Metanephros (tissue), 2 donors: ENCODE measurements at places on chromosomes 12 and 14. TPM values are rescaled to one million over a fixed set of nuclear protein-coding genes. Genes with fewer than 3 reads are reported as not detected.

NINJ2 gene
- 3.6 TPM for total RNA-seq

KRT75 gene
- not detected for total RNA-seq

LHX5 gene
- not detected for total RNA-seq

TMTC2 gene
- 57.5 TPM for total RNA-seq

FGF6 gene
- 1.3 TPM for total RNA-seq

OVCH1 gene
- 0.41 TPM for total RNA-seq

FZD10 gene
- total RNA-seq: 4.8 TPM

OLR1 gene
- total RNA-seq: 3.0 TPM

NKX2-1 gene
- not detected for total RNA-seq

EMP1 gene
- 66.7 TPM for total RNA-seq

ALKBH1 gene
- total RNA-seq: 9.1 TPM

RPL6 gene
- 898 TPM for total RNA-seq

CCDC175 gene
- 1.5 TPM for total RNA-seq

MYRFL gene
- 1.9 TPM for total RNA-seq

RASSF8 gene
- total RNA-seq: 46.0 TPM

TSPAN11 gene
- total RNA-seq: 6.2 TPM

TAS2R13 gene
- total RNA-seq: 5.3 TPM

IL23A gene
- not detected for total RNA-seq

KRT80 gene
- 0.70 TPM for total RNA-seq

SALL2 gene
- 19.8 TPM for total RNA-seq

PTGDR gene
- total RNA-seq: 1.5 TPM

TTC6 gene
- total RNA-seq: 0.88 TPM

CCDC38 gene
- not detected for total RNA-seq

GALNT8 gene
- total RNA-seq: 3.4 TPM

IL22 gene
- not detected for total RNA-seq

ABCB9 gene
- 10.9 TPM for total RNA-seq

NFE2 gene
- total RNA-seq: 6.6 TPM

TRMT61A gene
- total RNA-seq: 12.1 TPM

LMO3 gene
- total RNA-seq: 5.5 TPM

GPR84 gene
- total RNA-seq: 0.53 TPM

PZP gene
- total RNA-seq: 1.6 TPM

CYP46A1 gene
- 2.3 TPM for total RNA-seq

LRRIQ1 gene
- total RNA-seq: 17.0 TPM

KLRC1 gene
- 0.41 TPM for total RNA-seq

CAPZA3 gene
- total RNA-seq: not detected

AP5M1 gene
- total RNA-seq: 32.5 TPM

VCPKMT gene
- total RNA-seq: 8.9 TPM
